ENCODE measurements at places on chromosomes 4 and X.

DNA sequence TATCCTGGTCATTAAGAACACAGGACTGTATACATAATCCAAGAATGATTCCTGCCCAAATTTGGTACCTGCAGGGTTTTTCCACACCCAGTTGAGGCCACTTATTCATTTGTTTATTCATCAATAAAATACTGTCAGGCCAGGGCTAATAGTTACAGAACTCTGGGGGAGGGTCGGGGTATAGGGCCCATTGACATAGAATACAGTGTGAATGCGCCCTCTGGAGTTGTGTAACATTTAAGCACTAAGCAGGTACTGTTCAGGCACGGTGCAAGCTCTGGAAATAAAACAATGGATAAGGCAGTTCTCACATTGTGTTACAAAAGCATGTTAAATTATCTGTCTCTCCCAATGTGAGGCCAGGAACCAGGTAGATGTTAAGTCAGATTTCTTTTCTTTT lies 30.8 kb upstream of the LRBA start:
- DNase-seq = peak; percentile 27

DNA sequence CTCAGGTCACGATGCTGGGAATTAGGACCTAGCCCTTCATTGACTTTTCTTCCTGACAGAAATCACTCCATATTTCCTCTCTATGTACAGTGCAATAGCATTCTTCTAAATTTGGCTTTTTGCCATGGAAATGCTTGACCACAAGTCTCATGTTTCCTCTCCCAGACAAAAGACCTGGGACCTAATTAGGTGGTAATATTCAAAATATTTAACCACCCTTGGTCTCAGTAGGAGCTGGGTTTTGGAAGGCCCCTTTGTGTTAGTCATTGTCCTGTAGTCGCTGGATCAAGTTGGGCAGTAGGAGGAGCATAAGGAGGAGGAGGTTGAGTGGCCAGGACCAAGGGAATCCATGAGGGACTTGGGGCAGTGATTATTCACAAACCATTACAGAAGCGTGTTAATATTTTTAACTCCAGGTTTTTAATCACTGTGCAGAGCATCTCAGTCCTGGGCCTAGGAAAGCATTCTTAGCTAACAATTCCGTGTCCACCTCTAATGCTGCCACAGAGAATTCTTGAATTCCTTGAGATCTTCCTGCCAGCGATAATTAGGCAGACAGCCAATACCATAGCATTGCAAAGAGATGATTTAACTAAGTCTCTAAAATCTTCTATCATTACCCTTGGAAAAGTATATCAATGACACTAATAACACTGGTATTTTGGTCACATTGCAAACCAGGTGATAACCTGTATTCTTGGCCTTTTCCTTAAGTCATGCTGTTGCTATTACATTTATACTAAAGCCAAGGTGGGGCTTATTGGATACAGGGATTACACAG lies 25.0 kb upstream of the SHROOM4 start:
- no peak for DNase-seq

GRCh38 chr4:183797011-183797444 lies 108.1 kb upstream of the STOX2 start:
- DNase-seq = no peak

DNA sequence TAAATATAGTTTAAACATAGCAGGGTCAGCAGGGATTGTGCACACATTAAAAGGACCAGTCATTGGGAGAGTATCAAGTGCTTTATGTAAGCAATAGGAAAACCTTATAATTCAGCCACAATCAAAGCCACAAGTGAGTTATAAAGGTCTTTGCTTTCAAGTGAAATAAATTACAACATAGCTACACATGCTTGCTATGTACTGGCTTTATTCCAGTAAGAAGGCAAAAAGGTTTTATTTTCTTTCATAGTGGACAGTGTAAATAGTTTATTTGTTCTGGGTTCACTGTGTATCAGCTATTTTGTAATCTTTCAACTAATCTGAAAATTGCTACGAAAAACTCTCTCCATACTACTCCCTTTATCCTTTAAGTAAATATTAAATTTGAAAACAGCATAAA lies 691.4 kb downstream of the PCDH7 start:
- no peak for DNase-seq

DNA sequence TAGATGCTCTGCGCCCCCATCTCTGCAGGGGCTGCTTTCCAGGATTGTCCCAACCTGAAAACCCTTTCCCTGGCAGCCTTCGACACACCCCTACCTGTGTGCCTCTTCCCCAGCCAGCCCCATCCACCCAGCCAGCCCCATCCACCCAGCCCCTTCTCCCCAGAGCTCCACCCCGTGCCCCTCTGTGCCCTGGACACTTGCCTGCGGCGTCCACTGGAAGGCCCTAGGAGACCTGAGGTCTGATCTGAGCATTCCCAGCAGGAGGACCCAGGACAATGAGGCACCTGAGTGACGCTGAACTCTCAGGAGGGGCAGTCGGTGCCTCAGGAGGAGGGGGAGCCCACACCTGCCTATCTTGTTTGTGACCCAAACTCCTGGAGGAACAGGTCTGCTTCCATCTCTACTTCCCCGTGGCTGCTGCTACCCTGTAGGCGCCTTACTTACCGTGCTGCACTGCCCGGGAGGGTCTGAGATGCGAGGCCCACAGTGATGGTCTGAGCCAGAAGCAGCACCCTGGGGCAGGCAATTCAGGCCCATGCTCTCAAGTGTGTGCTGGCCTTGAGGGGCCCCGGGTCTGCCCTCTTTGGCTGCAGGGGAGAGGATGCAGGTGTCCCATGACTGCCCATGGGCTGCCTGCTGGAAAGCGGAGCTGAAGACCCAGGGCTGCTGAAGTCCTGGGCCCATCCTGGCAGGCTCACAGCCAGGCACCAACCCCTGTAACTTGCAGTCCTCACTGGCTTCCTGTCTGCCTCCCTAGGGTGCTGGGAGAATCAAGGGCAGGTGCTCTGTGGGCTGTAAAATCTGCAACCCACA lies 4.9 kb downstream of the LRPAP1 start:
- DNase-seq = no peak

DNA sequence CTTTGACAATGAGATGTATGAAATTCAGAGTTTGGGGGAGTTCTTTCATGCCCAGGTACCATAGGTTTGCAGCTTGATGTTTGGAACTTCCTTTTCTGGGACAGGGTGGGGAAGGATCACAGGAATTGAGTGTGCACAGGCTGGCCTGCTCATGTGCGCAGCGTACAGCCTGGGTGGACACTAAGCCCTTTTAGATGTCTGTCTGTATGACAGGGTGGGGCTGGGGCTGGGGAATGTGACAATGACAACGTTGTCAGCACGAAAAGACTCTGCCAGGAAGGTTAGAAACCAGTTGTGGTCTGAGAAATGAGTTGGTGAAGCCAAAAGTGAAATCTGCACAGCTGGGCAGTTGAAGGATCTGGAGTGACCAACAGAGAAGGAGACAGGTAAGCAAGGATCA lies 47.4 kb downstream of the WWC2 start:
- DNase-seq = no peak

DNA sequence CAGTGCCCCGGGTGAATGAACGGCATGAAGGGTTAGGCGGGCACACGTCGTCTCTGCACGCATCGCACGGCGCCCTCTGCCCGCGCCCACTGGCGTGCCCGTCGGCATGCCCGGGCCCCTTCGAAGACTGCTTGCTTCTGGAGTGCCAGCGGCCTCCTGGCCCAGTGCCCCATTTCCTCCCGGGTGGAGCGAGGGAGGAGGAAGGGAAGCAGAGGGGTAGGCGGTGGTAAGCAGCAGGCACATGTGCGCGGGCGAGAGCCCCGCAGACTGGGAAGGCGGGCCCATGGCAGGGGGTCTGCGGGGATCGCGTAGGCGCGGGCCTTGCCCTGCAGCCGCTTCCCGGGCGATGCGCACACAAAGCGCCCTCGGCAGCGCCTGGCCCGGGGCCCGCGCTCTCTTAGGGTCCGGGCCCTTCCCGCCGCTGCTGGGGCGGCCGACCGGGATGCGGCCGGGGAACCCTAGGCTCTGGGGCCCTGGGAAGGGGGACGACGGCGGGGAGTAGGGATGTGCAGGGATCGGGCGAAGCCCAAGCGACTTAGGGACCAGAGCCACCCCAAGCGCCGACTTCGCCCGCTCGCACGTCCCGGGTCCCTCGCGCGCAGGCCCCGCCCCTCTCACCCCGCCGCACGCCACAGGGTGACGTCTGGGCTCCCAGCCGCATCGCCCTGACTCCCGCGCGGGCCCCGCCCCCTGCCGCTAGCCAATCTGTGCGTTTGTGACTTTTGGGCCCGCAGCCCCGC lies 866 bp upstream of the EMD start:
- peak; percentile 89 for DNase-seq

Data from GM20000 (cell line).